Colonic mucosa (tissue), 4 donors: ENCODE measurements at places on chromosomes 2 and 18. TPM values are rescaled to one million over a fixed set of nuclear protein-coding genes. Genes with fewer than 3 reads are reported as not detected.
A peak's percentile ranks its signal among the peaks of the same experiment; 100 is the strongest.

- no peak for DNase-seq
- H3K36me3 ChIP-seq = no peaks in the 10 kb centered on the region
- H3K4me1 ChIP-seq = no peaks in the 10 kb centered on the region
- no peak overlapping the region for H3K4me3 ChIP-seq
- no peaks in the 10 kb centered on the region for H3K27me3 ChIP-seq
- H3K27ac ChIP-seq = no peak overlapping the region
Observed at GRCh38 chr2:11901351-11902069, 155.1 kb downstream of the LPIN1 start.

DNA sequence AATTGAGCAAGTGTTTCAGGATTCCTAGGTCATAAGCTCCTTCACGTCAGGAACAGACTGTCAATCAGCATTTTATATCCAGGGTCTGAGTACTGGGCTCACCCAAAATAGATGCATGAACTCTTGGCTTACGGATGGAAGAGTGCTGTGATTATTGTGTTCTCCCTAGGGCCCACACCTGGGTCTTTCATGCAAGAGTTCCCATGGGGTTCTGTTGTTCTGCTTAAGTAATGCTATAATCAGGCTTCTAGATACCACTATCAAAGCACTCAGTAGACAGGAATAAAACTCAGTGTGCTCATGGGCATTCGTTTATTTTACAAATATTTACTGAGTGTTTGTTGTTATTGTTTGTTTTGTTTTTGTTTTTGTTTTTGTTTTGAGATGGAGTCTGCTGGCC is 46.4 kb upstream of the PMAIP1 start:
- no peaks in the 10 kb centered on the region for H3K27me3 ChIP-seq
- no peaks in the 10 kb centered on the region for H3K36me3 ChIP-seq
- H3K4me3 ChIP-seq = no peak overlapping the region

DNA sequence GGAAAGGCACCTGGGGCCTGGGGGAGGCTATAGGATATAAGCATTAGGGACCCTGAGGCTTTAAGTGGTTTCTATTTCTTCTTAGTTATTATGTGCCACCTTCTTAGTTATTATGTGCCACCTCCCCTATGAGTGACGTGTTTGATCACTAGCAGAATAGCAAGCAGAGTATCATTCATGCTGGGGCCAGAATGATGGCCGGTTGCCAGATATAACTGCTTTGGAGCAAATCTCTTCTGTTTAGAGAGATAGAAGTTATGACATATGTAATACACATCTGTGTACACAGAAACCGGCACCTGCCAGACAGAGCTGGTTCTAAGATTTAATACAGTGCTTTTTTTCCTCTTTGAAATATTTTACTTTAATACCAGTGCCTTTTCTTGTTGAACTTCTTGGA is 29.4 kb downstream of the LIPG start:
- peak overlapping the region; percentile 84 for H3K27ac ChIP-seq
- peak; percentile 70 for DNase-seq
- H3K4me3 ChIP-seq = no peak overlapping the region

Gene SERPINB5
- total RNA-seq = 6.1 TPM

Gene ANKRD30BL
- total RNA-seq = not detected

Gene SALL3
- 0.05 TPM for total RNA-seq
